NCI-H1092 treated with DMSO at 0.1 percent for 48 hours (cell line): ENCODE measurements at places on chromosomes 16 and 17.

DNA sequence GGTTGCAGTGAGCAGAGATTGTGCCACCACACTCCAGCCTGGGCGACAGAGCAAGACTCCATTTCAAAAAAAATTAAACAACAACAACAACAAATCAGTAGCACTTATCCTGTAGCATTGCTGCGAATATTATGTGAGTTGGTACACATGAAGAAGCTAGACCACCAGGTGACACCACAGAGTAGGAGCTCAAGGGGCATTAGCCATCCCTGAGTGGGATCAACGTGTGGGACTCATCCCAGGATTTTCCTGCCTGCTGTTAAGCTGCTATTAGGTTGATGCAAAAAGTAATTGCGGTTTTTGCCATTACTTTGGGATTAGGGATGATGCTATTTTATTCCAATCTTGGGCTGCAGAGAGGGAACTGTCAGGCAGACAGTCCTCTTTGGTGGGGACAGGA, 47.2 kb downstream of the OTOA start:
- DNase-seq: no peak

GRCh38 chr16:89290887-89291286, 73.4 kb downstream of the ZNF778 start:
- no peak for DNase-seq

DNA sequence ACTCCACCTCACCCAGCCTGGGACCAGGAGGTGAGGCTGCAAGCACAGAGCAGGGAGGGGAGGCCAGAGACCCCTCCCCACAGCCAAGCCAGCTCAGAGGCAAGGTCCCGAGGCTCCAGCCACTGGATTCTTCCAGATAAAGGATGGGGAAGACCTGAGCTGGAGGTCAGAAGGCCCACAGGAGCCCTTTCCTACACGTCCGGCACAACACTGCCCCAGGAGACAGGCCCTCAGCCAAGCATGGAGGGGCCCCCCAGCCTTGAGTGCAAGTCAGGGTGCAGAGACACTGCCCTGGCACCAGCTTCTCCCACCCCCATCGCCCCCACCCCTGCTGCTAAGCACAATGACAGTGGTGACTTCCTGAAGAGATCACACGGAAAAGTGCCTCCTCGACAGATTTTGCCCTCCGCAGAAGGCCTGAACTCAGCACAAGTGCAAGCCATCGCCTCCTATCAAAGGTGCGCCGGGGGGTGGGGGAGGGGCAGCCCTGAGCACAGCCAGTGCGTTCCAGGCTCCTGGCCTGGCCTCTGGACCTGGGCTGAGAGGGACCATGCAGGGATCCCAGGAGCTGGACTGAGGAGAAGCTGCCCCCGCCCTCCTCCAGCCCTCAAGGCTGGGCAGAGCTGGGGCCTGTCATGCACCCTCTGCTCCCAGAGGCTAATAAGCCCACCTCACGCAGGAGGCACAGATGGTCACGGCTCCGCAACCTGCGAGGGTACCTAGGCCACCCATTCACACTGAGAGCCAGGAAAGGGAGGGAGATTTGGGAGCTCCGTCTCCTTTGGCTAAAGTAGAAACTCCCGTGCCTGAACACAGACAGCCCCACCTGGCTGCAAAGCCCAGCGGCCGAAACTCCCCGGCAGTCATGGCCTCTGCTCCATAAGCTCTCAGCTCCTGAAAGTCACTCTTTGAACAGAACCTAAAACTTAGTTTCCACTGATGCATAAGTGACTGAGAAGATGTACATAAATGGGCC, 2.7 kb downstream of the MAFG start:
- DNase-seq: no peak

- peak; percentile 49 for DNase-seq
These were observed 72.0 kb downstream of the FTO start for GRCh38 chr16:53775821-53776431.

- DNase-seq: peak; percentile 67
These were observed 225.1 kb upstream of the CA10 start for GRCh38 chr17:52383493-52384100.

DNA sequence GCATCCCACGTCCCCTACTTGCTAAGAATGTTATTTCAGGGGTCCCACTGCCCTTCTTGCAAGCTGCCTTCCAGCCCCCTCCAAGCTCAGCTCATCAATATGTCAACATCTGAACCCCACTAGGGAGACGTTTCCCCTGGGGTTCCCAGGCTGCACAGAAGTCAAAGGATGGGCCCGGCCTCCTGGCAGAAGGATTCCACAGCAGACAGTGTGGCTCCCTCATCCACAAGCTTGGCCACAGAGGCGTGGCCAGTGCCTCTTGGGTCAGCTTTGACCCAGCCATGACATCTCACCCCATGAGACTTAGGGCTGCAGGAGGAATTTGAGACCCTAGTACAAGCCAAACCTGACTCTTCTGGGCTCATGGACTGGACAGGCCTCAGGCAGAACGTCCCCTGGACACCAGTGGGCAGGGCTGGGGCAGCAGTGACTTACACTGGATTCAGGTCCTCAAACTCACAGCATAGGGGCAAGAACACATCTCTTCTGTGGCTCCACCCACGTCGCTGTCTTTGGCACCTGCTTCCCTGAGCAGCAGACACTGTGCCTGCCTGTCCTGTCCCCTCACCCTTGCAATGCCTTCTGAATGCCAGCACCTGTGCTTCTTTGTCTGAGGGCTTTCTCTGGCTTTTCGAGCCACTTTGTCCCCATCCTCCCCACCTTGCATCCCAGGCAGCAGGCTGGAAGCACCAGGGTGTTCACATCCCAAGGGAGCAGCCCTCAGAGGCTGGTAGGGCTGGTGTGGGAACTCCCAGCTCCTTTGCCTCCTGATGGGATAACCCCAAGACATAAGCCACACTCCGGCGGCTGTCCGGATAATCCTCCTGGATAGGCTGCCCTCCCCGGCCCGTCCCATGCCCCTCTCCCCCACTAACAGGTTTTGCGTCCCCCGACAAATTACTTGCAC, 56.0 kb upstream of the ENPP7 start:
- no peak for DNase-seq

DNA sequence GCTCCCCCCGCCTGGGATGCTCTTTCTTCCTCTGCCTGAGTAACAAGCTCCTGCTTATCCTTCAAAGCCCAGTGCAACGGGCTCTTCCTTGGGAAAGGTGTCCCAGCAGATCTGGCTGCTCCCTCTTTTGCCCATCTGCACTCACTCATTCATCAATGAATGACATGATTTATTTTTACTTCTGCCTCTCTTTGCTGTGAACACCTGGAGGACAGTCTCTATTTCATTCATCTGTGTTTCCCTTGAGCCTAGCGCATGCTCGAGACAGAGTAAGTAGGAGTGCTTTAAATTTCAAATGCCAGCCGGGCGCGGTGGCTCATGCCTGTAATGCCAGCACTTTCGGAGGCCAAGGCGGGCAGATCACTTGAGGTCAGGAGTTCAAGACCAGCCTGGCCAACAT, 22.0 kb upstream of the GINS2 start:
- peak; percentile 37 for DNase-seq

- peak; percentile 60 for DNase-seq
These were observed 253.6 kb downstream of the CDH13 start for GRCh38 chr16:82880346-82880745.

- no peak for DNase-seq
These were observed 26.0 kb downstream of the TADA2A start for GRCh38 chr17:37432671-37433070.

- no peak for DNase-seq
These were observed 233.5 kb downstream of the GSG1L start for GRCh38 chr16:27829975-27830374.

DNA sequence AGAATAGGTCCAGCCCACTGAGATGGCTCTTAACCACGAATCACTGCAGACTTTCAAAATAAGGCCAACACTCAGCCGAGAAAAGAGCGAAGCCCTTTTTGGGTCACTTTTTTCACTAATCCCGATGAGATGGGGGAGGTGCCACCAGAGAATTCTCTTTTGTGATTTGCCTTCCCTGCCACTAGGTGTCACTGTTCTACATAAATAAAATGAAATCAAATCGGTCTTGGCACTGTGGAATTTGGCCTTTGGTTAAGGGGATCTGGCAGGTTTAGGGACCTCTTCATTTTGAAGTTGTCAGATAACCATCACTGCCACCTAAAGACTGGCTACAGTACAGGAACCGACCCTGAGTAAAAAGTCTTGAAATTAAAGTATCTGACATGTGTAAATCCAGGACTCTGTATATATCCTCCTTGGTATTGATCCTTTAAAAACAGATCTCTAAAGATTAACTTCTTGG, 147.0 kb downstream of the HS3ST4 start:
- DNase-seq: peak; percentile 71

- DNase-seq: peak; percentile 24
These were observed 388 bp downstream of the OXLD1 start for GRCh38 chr17:81666092-81666341.
